ENCODE measurements at places on chromosomes 1 and 21.

- no peak for DNase-seq
Observed at GRCh38 chr1:42993502-42994136, 35.0 kb upstream of the SLC2A1 start.

DNA sequence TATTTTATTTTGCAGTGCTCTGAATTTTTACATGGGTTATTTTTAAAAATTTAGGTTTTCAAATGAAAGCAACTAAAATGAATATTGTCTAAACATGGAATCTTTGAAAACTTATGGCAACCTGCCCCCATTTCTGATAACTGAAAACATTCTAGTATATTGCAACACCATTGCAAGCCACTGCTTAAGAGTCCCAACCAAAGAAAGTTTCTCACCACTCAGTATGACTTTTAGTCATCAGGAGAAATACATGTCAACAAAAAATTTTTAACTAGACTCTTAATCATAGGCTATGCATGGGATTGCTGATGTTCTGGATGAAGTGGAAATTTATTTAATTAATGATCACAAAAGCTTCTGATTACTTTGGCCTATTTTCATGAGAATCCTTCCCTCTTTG, 112.1 kb downstream of the TNFSF18 start:
- no peak for DNase-seq

DNA sequence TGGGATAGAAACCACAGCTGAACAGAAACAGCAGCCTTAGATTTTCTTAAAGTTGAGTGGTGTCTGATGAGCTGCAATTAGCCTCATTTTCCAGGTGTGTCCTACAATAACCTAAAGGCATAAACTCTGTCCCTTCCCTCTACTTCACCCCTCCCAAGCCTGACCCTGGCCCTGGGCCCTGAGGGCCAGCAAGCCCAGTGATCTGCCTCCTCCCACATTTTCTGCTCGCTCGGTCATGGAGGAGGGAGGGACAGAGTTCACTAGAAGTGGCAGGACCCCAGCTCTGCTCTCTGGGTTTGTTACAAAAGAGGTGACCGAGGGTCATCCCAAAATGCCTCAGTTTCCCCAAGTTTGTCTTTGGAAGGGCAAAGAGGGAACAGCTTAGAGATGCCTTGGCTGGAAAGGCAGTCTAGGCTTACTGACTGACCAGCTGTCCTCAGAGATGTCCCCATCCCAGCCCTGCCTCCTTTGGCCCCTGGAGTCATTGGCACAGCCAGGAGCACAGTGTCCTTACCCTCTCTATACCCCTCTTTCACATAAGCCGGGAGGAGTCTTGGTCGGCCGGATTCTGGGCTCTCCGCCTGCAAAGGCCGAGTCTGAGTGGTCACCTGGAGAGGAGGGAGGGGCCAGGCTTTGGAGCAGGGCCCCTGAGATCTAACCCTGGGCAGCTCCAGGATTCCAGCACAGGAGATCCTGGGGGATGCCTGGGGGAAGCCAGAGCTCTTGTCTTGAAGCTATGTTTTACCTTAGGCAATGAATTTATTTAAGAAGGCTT, 172.7 kb downstream of the PTPRU start:
- no peak for DNase-seq

DNA sequence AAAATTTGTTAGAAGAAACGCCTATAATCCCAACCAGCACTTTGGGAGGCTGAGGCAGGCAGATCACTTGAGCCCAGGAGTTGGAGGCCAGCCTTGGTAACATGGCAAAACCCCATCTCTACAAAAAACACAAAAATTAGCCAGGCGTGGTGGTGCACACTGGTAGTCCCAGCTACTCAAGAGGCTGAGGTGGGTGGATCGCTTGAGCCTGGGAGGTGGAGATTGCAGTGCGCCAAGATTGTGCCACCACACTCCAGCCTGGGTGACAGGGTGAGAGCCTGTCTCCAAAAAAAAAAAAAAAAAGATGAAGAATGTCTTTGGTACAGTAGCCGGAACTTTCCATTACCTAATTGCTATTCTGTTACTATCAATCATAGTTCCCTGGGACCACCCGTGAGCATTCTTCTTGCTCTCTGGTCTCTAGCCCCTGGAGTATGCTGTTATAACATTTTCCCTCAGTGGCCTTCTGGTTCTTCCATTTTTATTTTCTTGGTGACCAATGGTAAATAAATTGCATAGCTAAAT, 43.4 kb downstream of the WASF2 start:
- DNase-seq: no peak

GRCh38 chr1:231177226-231177625, 15.4 kb downstream of the TRIM67 start:
- no peak for DNase-seq

DNA sequence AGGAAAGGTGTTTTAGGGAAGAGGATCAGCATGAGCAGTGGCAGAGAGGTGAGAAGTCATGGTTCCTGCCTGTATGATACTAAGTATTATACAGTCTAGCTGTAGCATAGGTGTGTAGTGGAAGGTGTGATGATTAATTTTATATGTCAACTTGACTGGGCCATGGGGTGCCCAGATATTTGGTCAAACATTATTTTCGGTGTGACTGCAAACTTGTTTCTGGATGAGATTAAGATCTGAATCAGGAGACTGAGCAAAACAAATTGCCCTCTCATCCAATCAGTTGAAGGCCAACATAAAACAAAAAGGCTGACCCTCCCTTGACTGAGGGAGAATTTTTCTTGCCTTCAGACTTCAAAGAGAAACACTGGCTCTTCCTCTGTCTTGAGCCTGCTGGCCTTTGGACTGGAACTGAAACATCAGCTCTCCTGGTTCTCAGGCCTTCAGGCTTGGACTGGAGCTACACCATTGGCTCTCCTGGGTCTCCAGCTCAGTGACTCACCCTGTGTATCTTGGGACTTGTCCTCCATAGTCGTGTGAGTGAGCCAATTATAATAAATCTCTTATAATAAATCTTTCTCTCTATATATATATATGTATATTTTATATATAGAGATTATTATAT, 6.8 kb upstream of the CDC42 start:
- no peak for DNase-seq

GRCh38 chr1:112232848-112233247, 163.2 kb upstream of the CTTNBP2NL start:
- no peak for DNase-seq

- no peak for DNase-seq
Observed at GRCh38 chr1:44239331-44239960, 26.2 kb downstream of the DMAP1 start.

DNA sequence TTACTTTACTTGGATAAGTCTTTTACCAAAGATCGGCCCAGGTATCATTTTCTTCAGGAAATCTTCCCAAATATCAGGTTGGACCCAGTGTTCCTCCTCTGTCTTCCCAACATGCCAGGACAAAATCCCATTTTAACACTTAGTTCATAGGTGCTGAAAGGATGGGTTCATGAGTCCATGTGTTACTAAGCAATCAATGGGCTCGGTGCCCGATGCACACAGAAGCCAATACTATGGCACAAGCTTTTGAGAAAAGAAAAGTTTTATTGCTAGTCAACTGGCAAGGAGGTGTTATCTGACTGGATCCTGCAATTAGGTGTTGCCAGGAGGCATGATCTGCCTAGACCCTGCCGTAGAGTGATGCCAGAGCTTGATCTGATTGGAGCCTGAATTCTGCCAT, 133.3 kb upstream of the SLC44A3 start:
- DNase-seq: no peak

- DNase-seq: no peak
Observed at GRCh38 chr1:1599935-1600860, at the start of gene FNDC10. Gene FNDC10 (minus strand): TSS chr1:1600135. CDS start chr1:1600015, 120 bp downstream.

DNA sequence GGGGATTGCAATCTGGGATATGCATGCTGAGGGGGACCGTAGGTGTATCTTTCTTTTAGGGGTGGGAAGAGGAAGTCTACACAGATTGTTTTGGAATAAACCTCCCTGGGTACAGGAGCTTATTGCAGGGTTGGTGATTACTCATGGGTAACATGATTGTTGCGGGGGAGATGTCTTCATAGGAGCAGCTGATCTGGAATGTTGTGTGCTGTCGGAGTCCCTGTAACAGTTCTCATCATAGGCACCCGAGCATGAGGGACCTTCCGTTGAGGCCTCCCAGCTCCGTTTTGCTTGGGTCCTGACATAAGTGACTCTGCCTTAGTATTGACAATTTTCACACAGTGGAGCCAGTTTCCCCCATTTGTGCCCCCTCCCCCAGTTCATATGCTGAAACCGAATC, 4.2 kb upstream of the PRXL2B start:
- DNase-seq: no peak

DNA sequence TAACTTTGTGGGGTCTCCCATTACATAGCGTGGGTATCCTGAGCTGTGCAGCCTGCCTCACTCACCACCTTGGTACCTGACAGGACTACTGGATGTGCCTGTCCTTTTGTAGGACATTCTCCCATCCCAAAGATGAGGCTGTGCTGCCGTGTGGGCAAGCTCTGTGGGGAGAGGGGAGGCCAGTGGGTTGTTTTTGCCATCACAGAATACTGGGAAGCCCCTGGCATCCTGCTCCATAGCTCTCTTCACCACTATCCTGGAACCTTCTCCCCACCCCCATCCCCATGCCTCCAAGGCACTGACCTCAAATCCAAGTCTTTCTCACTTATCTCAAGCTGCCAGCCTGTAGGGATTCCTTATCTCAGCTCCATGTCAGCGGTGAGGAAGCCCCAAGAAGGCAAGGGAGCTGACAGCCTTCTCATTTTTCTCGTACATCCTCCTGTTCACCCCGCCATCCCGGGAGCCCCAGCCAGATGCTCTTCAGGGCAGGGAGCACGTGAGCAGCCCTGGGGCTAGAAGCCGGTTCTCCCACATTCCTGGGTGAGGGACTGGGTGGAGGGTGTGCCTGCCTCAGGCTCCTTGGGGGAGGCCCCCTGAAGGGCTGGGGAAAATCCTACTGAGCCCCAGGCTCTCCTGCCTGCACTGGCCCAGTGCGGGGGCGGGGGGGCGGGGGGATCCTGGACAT, 2.4 kb upstream of the ELF3 start:
- no peak for DNase-seq

GRCh38 chr1:33338440-33339211, 17.7 kb upstream of the A3GALT2 start:
- no peak for DNase-seq

DNA sequence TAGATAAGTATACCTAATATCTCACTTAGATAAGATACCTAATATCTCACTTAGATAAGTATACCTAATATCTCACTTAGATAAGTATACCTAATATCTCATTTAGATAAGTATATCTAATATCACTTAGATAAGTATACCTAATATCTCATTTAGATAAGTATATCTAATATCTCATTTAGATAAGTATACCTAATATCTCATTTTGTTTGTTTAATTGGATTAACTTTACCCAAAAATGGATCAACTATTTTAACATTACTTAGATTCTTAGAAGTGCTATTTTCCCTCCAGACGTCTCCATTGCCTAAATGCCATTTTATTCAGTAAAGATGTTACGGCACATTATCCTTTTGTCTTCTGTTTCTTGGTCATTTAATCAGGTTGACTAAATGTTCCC, 346.4 kb downstream of the CHRM3 start:
- DNase-seq: no peak

GRCh38 chr1:44609768-44610526, 64.3 kb downstream of the TMEM53 start:
- no peak for DNase-seq

- DNase-seq: no peak
Observed at GRCh38 chr1:54577612-54578011, 29.6 kb downstream of the ACOT11 start.

DNA sequence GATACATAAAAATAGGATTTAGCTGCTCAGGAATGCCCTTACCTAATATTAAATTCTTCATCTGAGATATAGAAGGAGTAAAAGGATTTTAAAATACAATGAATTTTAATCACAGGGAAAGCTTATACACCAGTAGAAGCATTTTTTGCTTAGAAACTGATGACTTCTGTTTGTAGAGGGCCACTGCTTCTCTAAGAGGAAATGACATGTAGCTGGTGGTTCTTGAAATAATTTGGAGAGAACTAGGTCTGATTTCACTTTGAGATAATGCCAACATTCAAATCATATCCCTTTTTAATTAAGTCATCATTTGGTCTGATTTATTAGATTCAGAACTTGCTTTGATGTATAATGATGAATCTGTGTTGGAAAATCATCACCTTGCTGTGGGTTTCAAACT, 166.6 kb upstream of the SGIP1 start:
- DNase-seq: no peak

GRCh38 chr1:59751801-59752200, 62.9 kb upstream of the HOOK1 start:
- no peak for DNase-seq

DNA sequence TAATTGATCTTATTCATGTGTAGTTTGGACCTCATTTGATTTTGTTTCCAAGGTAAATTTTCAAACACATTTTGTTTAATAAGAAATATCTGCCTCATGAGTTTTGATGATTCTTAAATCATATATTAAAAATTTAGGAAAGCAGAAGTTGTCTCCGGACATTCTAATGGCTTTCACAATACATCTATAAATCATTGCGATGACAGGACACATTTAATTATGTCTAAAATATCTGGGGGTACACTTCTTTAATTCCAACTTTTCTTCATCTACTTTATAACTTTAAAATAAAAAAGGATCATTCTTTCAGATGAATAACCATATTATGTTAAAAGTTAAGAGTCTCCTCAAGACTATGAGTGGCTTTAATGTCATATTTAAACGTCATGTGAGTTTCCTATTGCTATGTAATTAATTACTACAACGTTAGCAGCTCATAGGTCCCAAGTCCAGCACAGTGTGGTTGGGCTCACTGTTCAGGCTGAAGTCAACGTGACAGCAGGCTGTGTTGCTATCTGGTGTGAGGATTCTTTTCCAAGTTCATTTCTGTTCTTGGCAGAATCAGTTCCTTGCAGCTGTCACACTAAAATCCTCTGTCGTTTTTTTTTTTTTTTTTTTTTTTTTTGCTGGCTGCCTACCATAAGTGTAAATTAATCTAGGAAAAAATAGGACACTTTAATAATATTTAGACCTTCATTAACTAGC, 893.5 kb downstream of the LTN1 start:
- DNase-seq: no peak

All from stimulated activated CD8-positive, alpha-beta memory T cell treated with anti-CD3 and anti-CD28 coated beads, Interleukin-4, amount 100 ng/mL, for 4 hours (primary cell).